Nephron progenitor cell (in vitro differentiated cells): ENCODE measurements at places on chromosomes 2 and 18.
A peak's percentile ranks its signal among the peaks of the same experiment; 100 is the strongest.

GRCh38 chr2:28532399-28532798, 36.5 kb downstream of the PLB1 start:
- no peak overlapping the region for H3K27ac ChIP-seq
- peaks cover 15% of the 10 kb centered on the region for H3K27me3 ChIP-seq
- peaks cover 6% of the 10 kb centered on the region for H3K4me1 ChIP-seq
- H3K4me3 ChIP-seq = no peak overlapping the region
- DNase-seq = no peak
- H3K36me3 ChIP-seq = no peaks in the 10 kb centered on the region

GRCh38 chr2:85748985-85749875, 4.6 kb upstream of the ATOH8 start:
- peaks cover 60% of the 10 kb centered on the region for H3K27me3 ChIP-seq
- DNase-seq = no peak
- no peak overlapping the region for H3K4me3 ChIP-seq
- no peaks in the 10 kb centered on the region for H3K36me3 ChIP-seq

GRCh38 chr2:154914561-154914960, 216.1 kb downstream of the KCNJ3 start:
- H3K4me3 ChIP-seq = no peak overlapping the region
- H3K4me1 ChIP-seq = no peaks in the 10 kb centered on the region
- H3K36me3 ChIP-seq = no peaks in the 10 kb centered on the region
- no peak for DNase-seq
- H3K27ac ChIP-seq = no peak overlapping the region

DNA sequence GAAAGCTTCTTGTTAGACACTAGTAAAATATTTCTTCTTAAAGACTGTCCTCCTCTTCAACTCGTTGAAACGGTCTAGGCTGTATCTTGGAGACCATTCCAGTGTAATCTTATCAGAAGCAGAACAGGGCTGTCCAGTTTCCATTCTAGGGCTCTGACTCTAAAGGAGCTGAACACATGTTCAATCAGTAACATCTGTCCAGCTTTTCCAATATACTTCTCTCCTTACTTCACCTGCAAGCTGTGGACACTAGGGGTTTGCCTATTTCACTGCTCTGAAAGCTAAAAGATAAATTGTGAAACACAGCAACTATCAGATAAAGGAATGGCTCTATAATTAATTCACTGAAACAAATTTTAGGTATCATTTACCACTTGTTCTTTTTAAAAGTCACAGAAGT, 73.8 kb downstream of the ZNF385B start:
- no peak overlapping the region for H3K4me3 ChIP-seq
- no peak overlapping the region for H3K27ac ChIP-seq
- no peak for DNase-seq

DNA sequence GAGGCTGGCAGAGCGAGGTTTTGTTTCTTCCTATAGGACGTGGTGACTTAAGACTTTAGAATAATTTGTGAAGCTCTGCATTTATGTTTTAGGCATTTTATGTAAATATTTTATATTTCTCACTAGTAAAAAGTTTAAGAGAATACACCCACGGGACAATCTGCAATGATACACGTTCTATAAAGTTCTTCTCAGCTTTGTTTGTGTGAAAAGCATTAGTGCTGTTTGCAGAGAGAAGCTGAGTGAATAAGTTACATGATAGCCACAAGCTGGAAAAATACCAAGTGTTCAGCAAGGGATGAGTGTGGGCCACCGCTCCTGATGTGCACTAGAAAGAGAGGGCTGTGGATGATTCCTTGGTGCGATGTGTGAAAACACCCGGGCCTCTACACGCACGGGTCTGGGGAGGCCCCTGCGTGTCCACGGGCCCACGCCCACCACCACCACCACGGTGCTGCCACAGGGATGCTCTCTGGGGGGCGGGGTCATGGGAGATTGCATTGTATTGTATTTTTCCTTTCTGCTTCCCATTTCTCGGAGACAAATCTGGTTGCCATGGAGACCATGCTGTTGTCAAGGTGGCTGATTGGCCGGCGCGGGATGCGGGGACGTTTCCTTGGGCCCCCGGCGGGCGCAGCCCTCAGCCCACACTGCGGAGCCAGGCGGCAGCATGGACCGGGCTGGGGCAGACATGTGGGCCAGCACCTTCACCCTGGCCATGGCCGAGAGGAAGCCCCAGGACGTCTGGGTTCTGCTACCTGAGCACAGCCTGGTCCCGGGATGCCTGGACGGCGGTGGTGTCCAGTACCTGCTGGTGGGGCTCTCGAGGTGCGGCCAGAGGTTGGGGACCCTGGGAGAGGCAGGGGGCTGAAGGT, at the start of gene RTP5:
RTP5 (plus strand) TSS at position 643 of the 875 bp plus-strand sequence; CDS start at position 671, 28 bp downstream.
- no peak for DNase-seq
- no peaks in the 10 kb centered on the region for H3K36me3 ChIP-seq
- H3K4me1 ChIP-seq = peaks cover 23% of the 10 kb centered on the region

GRCh38 chr2:127810156-127810618, 784 bp downstream of the WDR33 start:
- peaks cover 36% of the 10 kb centered on the region for H3K36me3 ChIP-seq
- peak overlapping the region; percentile 95 for H3K4me3 ChIP-seq
- peaks cover 45% of the 10 kb centered on the region for H3K4me1 ChIP-seq

DNA sequence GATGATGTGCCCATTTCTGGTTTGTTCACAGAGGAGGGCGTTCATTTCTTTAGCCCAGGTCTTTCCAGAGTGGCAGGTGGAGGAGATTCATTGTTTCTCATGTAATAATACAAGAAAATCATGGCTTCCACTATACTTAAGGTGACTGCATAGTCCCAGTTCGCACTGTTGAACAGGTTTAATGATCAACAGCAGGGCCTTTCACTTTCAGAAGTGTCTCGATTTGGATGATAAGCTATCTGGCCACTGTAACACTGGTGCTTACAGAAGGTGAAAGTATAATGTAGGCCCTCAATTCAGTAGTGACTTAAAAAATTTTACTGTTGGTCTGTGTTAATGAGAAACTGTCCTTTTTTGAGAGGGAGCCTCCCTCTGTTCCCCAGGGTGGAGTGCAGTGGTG, 1.4 kb downstream of the RMC1 start:
- peaks cover 30% of the 10 kb centered on the region for H3K4me1 ChIP-seq
- peaks cover 17% of the 10 kb centered on the region for H3K36me3 ChIP-seq
- DNase-seq = no peak
- peaks cover 29% of the 10 kb centered on the region for H3K27me3 ChIP-seq
- H3K4me3 ChIP-seq = peak overlapping the region; percentile 93

DNA sequence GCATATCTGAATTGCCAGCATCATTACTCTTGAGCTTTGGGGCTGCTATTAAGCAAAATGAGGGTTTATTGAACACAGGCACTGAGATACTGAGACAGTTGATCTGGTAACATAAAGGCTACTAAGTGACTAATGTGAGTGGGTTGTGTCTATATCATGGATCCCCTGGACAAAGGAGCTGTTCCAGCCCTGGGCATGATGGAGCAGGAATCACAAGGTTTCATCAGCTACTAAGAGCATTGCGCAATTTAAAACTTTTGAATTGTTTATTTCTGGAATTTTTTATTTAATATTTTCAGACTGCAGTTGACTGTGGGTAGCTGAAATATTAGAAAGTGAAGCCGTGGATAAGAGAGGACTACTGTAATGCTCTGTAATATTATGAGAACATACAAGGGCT, 73.5 kb downstream of the MGAT5 start:
- H3K4me1 ChIP-seq = no peaks in the 10 kb centered on the region
- H3K4me3 ChIP-seq = no peak overlapping the region
- peaks cover 35% of the 10 kb centered on the region for H3K36me3 ChIP-seq
- DNase-seq = no peak

GRCh38 chr2:105737980-105738657, 6.6 kb upstream of the NCK2 start:
- no peak for DNase-seq
- peaks cover 31% of the 10 kb centered on the region for H3K27me3 ChIP-seq
- H3K27ac ChIP-seq = no peak overlapping the region
- H3K4me1 ChIP-seq = peaks cover 19% of the 10 kb centered on the region
- no peak overlapping the region for H3K4me3 ChIP-seq

GRCh38 chr2:4340536-4340935, 637.2 kb downstream of the DCDC2C start:
- peaks cover 2% of the 10 kb centered on the region for H3K27me3 ChIP-seq
- H3K4me3 ChIP-seq = no peak overlapping the region
- H3K27ac ChIP-seq = no peak overlapping the region
- H3K36me3 ChIP-seq = no peaks in the 10 kb centered on the region
- no peak for DNase-seq

DNA sequence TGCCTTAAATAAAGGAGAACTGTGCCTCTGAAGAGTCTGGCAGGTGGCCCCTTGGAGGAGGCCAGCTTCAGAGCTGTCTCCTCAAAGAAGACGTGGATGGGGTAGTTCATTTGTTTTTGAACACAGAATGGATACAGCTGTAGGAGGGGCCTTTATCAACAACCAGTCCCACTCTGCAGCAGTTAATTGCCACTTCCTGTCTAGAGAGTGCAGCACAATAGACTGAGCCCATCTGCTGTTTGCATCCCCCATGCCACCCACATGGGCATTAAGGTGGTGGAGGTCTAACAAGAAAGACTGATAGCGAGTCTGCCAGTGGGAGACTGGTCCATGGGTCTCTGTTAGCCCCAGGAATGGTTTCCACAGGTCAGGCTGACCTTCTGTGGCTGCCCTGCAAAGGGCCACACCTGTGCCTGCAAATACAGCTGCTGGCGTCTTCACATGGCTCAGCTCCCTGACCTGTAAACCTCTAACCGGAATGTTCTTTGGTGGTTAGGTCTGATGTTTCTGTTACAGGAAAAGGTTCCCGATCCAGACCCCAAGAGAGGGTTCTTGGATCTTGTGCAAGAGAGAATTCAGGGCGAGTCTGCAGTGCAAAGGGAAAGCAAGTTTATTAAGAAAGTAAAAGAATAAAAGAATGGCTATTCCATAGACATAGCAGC, 153.3 kb upstream of the ITGA6 start:
- peaks cover 33% of the 10 kb centered on the region for H3K4me1 ChIP-seq
- H3K27ac ChIP-seq = no peak overlapping the region
- DNase-seq = no peak
- peaks cover 12% of the 10 kb centered on the region for H3K36me3 ChIP-seq

DNA sequence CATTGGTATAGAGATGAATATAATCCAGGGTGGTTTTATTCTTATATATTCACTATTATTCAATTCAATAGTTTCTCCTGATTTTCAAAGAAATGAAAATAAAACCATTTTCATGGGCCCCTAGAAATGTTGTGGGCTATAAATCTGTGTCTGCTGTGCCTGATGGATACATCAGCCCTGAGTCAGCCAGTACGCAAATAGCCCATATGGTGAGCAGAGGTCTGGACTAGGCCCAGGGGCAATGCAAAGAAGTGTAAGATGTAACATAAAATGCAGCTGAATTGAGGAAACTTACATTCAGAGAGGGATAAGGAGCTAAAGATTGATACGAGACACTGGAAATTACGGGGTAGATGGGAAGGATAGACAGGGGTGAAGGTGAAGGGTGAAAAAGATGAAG, 122.5 kb downstream of the MAIP1 start:
- peaks cover 10% of the 10 kb centered on the region for H3K27me3 ChIP-seq
- H3K36me3 ChIP-seq = no peaks in the 10 kb centered on the region
- DNase-seq = no peak
- H3K4me3 ChIP-seq = no peak overlapping the region
- peak overlapping the region; percentile 50 for H3K27ac ChIP-seq
- peaks cover 62% of the 10 kb centered on the region for H3K4me1 ChIP-seq

DNA sequence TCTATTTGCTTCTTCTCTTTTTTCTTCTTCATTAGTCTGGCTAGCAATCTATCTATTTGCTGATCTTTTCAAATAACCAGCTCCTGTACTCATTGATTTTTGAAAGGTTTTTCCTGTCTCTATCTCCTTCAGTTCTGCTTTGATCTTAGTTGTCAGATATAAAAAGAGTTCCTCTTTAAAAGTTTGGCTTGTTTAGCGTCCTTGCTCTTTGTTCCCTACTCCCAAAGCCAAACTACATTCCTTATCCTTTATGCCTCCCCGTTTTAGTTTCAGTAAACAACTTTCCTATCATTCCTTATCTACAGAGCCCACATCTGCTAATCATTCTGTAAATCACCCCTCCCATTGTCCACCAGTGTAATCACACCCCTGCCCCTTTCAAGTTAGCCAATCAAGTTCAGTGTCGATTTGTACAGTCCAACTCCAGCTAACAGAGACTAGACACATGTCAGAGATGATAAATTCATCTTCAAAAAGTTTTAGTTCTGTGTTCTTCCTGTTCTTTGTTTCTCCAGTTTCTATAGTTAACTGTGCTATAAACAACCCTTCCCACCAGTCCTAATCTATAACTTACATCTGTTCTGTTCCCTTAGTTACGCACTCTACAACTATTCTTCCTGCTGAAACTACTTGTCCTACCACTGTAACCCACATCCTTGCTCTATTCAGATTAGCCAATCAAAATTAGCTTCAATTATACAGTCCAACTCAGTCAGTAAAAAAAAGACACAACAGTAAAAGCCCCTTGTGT, 44.4 kb downstream of the TFPI start:
- H3K27me3 ChIP-seq = no peaks in the 10 kb centered on the region
- peaks cover 7% of the 10 kb centered on the region for H3K36me3 ChIP-seq
- peak overlapping the region; percentile 93 for H3K27ac ChIP-seq

DNA sequence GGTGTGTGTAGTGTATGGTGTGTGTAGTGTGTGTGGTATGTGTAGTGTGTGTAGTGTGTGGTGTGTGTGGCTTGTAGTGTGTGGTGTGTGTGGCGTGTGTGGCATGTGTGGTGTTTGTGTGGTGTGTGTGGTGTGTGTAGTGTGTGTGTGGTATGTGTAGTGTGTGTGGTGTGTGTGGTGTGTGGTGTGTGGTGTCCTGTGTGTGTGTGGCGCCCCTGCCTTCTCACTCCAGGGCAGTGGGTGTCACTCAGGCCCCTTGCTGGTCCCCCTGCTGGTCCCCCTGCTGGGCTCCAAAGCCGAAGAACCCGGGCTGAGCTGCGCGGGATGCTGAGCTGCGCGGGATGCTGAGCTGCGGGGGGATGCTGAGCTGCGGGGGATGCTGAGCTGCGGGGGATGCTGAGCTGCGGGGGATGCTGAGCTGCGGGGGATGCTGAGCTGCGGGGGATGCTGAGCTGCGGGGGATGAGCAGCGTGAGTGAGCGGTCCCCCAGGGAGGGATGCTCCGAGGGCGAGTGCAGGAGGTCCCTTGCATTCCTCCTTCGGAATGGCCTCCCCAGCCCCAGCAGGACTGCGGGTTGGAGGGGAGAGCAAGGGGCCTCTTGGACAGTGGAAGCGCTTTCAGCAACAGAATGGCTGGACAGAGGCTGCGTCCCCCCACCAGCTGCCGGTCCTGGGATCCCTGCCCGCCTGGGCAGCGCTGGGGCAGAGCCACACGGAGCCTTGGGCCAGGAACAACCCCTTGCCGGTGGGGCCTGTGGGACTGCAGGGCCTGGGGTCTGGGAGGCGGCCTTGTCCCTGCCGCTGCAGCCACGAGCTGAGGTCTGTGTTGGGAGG, 3.4 kb upstream of the RTP5 start:
- H3K36me3 ChIP-seq = no peaks in the 10 kb centered on the region
- peak; percentile 73 for DNase-seq
- H3K27ac ChIP-seq = no peak overlapping the region
- H3K4me3 ChIP-seq = no peak overlapping the region
- H3K27me3 ChIP-seq = peaks cover 23% of the 10 kb centered on the region
- H3K4me1 ChIP-seq = peaks cover 38% of the 10 kb centered on the region

- H3K4me1 ChIP-seq = peaks cover 5% of the 10 kb centered on the region
- DNase-seq = no peak
- H3K4me3 ChIP-seq = no peak overlapping the region
- no peaks in the 10 kb centered on the region for H3K36me3 ChIP-seq
- peaks cover 3% of the 10 kb centered on the region for H3K27me3 ChIP-seq
- H3K27ac ChIP-seq = no peak overlapping the region
These were observed 10.4 kb upstream of the KLHL30 start for GRCh38 chr2:238128061-238128440.

GRCh38 chr2:31003749-31004148, 134.5 kb downstream of the GALNT14 start:
- H3K27ac ChIP-seq = peak overlapping the region; percentile 41
- no peak overlapping the region for H3K4me3 ChIP-seq
- H3K4me1 ChIP-seq = peaks cover 54% of the 10 kb centered on the region
- DNase-seq = no peak
- H3K36me3 ChIP-seq = no peaks in the 10 kb centered on the region
